ENCODE measurements at places on chromosomes 1 and 21.
A peak's percentile ranks its signal among the peaks of the same experiment; 100 is the strongest.

- DNase-seq, result no peak
Observed at GRCh38 chr1:69914976-69915765, 290.2 kb downstream of the LRRC40 start.

DNA sequence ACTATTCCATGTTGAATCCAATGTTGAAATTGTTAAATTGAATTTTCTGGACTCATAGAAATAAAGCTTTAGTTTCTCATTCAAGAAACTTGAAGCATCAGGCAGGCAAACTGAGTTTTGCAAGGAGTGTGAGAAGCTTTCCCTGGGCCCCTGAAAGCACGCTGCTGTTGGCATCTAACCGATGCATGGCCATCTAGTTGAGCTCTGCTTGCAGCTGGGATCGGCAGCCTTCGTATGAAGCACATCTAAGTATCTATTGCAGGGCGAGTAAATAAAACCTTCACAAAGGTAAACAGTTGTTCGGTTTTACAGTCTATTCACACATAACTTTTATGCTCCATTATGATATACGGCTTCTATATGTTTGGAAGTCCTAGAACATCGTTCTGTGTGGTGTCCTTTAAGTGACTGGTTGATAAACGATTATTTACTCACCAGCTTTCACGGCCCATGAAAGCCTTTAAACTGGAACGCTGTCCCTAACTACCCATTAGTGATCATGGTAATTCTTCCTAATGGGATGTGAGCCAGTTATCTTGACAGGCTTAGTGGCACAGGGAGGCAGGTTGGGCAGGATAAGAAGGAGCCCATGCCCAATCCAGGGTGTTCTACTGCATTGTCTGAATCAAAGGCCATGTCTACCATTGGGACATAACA, 71.7 kb downstream of the SEC16B start:
- DNase-seq, result no peak

DNA sequence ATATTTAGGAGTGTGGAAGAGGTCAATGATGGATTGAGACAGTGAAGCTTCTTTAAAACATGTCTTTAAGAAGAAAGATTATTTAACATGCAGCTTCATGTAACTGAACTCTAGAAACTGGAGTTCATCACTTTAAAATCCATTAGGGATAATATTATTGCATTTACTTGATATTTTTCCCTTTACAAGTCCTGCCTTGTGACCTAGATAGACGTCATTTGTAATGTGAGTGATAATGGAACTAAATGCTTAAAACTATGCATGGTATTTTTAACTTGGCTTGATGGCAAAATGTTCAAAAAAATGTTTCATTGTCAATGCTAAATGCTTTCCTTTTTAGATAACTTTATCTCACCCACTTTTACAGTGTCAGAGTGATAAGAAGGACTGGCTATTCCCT, 723.7 kb downstream of the RWDD3 start:
- DNase-seq, result no peak

- peak; percentile 24 for DNase-seq
Observed at GRCh38 chr21:42187976-42188653, 30.8 kb upstream of the ABCG1 start.

DNA sequence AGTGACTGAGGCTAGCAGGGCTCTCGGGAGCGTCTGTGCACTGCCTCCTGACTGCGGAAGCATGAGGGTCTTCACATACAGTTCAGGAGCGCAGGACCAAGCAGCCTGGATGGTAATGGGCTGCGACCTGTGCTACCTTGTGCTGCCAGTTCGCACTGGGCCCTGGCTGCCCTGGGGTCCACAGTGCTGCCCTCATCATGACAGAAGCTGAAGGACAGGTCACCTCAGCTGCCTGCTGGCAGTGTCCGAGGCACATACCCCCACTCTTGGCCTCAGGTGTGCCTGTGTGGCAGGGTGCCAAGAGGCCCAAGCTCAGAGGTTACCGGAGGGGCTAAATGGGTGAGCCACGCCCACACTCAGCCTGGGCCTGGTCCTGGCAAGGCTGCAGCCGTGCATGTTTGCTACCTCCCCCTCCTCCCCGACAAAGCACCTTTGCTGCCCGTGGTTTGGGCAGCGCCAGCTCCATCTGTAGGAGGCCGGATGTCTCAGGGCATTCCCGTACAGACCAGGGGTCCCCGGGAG, 4.4 kb downstream of the JMJD4 start:
- DNase-seq, result no peak

GRCh38 chr1:184050636-184051035, 894 bp upstream of the TSEN15 start:
- no peak for DNase-seq

DNA sequence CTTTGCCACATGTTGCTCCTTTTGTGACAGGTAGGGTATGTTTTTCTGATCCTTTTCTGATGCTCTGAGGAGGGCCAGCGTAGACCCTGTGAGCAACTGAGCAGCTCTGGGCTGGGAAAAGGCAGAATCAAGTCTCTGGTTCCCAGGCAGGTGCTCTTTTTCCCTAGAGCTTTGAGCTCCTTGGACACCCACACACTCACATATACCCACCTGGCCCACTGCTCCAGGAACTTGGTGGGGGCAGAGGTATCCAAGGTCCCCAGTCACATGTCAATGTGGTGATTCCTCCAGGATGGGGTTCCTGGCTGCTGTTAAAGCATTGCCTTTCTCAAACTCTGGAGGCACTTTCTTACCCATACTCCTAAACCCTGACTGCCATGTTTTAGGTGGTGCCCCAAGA, 5.4 kb downstream of the CD2 start:
- DNase-seq, result no peak

DNA sequence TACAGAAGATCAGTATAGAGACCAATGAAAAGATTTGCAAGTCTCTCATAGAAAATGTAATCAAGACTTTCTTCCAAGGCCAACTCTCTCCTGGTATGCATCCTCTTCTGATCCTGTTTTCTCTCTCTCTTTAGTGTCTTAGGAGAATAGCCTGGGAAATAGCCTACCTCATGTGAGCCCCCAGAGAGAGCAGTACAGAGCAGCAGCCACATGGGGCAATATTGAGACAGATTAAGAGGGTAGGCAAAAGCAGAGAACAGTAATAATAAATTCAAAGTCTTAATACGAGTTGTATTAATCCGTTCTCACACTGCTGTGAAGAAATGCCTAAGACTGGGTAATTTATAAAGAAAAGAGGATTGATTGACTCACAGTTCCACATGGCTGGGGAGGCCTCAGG, 61.4 kb downstream of the RNASEL start:
- no peak for DNase-seq

DNA sequence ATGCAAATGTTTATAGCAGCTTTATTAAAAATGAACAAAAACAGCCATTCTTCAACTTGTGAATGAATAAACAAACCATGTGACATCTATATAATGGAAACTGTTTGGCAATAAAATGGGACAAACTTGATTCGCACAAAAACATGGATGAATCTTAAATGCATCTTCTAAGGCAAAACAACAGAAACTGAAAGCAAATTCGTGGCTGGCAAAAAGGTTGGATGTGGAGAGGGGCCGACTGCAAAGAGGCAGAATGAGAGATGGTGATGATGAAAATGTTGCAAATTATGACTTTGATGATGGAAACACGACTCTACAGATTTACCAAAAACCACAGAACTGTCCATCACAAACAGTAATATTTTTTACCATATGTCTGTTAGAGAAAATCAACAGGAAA, 327.0 kb upstream of the NR5A2 start:
- DNase-seq, result no peak

- DNase-seq, result no peak
Observed at GRCh38 chr1:56758794-56759193, 60.4 kb downstream of the FYB2 start.

DNA sequence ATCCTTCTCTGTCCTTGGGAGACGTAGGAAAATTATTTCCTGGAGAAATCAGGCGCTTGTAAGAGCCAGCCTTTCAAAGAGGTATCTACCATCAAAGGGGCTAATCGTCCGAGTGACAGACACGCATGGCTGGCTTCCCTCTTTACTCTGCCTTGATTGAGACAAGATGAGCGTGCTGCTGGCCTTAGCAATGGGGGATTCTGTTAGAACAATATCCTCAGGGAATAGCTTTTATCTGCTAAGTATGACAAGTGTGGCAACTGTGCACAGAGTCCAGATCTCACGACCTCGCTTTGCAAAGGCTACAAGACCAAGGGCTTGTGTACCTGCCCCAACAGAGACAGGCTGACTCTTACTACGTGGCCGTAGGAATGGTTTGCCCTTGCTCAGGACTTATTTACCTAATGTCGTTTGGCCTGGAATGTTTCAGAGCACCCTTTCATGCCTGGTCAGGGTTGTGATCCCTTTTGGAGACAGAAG, 417.1 kb downstream of the KIF26B start:
- DNase-seq, result no peak

- DNase-seq, result peak; percentile 16
Observed at GRCh38 chr1:38064197-38064903, 17.8 kb upstream of the POU3F1 start.
